Left colon (tissue), 2 donors: ENCODE measurements at places on chromosomes 2 and 18.

DNA sequence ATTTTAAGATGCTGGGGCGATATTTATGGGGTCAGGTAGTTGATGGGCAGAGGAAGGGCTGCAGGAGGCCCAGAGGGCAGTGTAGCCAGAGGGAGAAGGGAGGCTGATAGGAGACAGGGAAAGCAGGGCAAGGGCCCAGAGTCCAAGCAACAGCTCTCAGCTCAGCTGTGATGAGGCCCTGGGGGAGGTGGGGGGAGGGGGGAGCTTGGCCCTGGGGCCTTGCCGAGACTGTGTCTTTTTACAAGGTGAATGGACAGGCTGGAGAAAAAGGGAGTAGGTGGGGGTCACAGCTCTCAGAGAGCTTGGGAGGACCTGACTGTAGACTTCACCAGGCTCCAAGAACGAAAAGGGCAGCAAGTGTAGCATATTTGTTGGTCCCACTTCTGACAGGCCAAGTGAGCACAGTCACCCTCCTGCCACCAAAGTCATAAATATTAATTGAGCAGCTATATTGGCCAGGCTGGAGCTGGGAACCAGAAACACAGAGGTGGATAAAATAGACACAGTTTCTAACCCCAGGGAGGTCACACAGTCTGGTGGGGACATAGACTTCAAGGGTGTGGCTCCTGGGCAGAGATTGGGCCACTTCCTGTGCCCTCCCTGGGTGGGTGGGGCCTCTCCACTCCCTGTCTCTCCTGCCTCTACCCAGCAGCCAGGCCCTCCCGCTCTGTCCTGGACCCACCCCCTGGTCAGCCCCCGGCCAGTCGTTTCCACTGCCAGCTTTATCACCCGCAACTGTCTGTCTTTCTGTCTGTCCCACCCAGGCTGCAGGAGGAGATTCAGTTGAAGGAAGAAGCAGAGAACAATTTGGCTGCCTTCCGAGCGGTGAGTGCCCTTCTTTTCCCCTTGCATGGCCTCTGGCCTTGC lies 1.4 kb downstream of the DES start:
- no peak for DNase-seq

DNA sequence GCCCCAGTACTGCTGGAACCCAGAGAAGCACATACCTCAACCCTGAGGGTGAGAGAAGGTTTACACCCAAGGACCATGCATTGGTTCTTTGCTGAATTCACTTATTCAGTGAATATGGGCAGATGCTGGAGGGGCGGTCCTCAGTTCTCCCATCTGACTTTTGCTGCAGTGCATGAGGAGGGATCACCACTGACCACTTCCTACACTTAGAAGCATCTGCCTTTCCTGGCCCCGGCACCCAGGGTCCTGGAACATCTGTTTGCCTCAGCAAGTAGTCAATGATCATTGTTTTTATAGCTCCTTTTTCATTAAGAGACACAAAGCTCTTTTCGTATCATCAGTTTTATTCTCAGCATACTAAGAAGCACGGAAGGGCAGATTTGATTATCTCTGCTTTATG lies 211.4 kb downstream of the SH3RF3 start:
- DNase-seq: no peak

DNA sequence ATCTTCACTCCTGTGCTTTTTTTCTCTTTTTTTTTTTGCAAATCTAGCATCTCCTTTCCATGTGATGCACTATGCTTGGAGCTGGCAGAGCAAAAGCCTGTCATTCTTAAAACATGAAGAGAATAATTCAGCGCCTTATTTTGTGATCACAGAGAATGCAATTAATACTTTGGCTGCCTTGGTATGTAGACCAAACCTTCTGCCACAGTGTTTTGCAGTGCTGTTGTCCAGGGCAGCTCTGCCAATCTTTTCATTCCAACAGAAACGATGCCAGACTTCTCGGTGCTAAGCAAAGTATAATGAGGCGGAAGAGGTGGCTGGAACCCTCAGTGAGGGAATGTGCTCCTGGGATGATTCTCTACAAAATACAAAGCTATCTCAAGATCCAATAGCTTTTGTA lies 25.6 kb downstream of the BCL2 start:
- DNase-seq: no peak

- no peak for DNase-seq
These were observed 4.0 kb upstream of the DYSF start for GRCh38 chr2:71449343-71449742.

DNA sequence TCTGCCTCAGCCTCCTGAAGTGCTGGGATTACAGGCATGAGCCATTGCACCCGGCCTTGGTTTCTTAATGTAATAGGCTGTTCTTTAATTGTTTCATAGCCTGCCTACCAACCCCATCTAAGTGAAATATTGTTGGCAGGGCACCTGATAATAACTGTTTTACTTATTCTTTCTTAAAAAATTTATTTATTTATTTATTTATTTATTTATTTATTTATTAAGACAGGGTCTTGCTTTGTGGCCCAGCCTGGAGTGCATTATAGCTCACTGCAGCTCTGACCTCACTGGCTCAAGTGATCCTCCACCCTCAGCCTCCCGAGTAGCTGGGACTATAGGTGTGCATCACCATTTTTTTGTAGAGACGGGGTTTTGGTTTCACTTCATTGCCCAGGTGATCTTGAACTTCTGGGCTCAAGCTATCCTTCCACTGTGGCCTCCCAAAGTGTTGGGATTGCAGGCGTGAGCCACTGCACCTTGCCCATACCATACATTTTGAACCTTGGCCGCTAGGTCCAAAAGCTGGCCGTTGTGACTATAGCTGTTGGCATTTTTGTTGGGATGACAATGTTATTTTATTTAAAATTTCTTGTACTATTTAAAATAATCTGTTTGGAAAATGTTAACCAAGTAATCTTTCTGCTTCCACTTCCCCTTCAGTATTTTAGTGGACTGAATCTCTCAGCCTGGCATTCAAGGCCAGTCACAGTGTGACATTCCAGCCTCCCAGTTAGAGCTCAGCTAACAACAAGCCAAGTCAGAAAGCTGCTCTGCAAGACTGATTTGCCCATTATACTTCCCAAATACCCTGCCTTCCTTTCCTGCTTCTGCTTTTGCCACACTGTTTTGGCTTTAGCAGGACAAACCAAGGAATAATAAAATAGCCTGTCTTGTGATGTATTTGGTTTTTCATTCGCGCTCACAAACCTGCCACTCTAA lies 52.4 kb downstream of the BABAM2 start:
- no peak for DNase-seq

DNA sequence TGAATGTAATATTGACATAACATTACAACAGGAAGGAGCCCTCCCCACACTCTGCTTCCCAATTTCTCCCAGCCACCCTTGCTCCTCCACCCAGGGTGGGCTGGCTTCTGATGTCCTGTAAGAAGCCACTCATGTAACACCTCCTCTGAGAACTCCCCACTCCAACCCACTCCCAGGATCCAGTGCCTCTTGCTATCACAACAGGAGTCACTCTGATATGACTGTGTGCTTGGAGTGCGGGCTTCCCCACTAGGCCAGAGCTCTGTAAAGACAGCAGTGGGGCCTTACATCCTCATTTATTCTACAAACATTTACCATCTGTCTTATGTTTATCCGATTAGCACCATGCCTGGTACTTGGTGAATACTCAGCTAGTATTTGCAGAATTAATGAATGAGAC lies 65.1 kb downstream of the PTGR3 start:
- DNase-seq: no peak

DNA sequence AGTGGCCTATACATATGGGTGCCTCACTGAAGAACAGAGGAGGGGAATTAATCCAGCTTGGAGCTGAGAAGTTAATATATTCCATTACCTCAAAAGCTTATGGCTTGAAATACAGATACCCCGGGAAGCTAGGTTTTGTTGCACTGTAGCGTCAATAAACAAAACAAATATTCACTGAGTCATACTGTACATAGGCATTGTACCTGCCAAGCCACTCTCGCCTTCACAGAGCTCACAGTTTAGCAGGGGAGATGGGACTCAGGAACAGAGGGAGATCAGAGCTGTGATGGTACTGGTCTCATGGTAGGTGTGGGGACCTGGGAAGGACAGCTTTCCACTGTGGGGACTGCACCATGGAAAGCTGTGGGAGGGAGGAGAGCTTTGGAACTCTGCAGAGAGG lies 111.2 kb upstream of the ST6GAL2 start:
- DNase-seq: no peak

GRCh38 chr18:56028514-56028913 lies 440.5 kb upstream of the TCF4 start:
- no peak for DNase-seq

DNA sequence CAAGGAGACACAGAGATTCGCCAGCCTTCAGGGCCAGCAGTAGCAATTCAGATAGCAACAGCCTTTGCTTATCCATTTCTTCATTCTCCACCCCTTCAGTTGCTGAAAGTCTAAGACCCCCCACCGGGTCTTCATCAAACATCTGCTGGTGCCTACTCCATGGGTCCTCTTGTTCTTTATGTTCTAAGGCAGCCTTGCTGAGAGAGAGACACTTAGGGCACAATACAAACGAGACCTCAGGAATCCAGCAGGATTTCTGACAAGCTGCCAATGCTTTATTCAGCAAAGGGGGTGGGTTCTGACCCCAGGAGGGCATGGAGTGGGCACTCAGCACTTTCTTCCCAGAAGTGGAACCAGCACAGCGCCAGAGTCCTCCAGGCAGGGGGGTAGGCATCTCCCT lies 36.2 kb upstream of the CNGA3 start:
- no peak for DNase-seq
